ENCODE measurements at places on chromosomes 5 and 9.
A peak's percentile ranks its signal among the peaks of the same experiment; 100 is the strongest.

GRCh38 chr5:36607114-36607571, 737 bp downstream of the SLC1A3 start:
- no peak for DNase-seq

DNA sequence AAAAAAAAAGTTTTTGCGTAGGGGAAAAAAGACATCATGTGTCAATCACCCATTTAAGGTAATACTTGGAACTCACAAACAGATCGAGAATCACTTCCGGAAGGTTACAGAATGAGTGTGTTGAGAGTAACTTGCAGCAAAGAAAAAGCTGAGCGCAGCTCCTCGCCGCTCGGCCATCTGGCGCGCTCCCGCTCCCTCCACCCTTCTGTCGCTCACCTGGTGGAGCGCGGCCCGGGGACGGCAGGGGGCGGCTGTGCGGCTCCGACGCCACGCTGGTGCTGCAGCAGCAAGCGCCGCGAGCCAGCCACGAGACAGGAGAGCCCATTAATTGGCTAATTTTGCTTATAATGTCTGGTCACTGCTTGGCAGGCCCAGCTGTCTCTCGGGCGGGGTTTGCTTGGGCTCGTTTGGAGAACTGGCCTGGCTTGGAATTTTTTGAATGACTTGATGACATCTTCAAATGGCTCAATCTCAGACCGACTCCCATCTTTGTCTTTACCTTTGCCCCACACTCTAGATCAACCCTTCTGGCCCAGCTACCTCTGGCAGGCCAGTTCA, 601.8 kb downstream of the CCDC171 start:
- peak; percentile 67 for DNase-seq

DNA sequence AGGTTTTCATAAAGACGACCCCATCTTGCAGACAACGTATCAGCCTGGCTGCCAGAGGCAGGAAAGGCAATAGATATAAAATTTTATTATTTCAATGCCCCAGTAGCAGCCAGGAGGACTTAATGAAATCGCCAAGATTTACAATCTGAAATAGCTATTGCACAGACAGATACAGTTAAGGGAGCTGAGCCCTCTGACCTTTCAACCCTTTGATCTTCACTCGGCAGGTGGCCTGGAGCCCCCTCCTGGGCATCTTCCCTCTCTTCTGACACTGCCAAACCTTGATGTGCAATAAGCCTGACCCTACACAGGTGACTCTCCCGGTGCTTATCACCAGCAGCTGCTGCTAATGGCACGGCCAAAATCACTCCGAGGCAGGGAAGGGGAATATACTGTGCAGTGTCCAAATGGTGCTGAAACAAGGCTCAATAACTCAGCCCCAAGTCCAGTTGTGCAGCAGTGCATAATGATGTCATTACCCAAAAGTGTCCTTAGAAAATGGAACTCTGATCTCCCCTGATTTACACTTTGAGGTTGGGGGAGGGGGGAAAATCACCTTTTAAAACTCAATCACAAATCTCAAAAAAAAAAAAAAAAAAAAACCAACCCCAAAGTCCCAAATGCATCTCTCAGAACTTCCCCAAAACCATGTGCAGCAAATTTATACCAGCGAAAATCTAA, 242.0 kb downstream of the CRB2 start:
- DNase-seq: no peak

- no peak for DNase-seq
These were observed 500.2 kb upstream of the CDH6 start for GRCh38 chr5:30693326-30693725.

GRCh38 chr5:157390551-157391297, 69.3 kb upstream of the NIPAL4 start:
- peak; percentile 65 for DNase-seq

GRCh38 chr9:75699017-75699416, 191.5 kb upstream of the PCSK5 start:
- DNase-seq: no peak

GRCh38 chr9:70091572-70091971, 47.9 kb downstream of the MAMDC2 start:
- no peak for DNase-seq

DNA sequence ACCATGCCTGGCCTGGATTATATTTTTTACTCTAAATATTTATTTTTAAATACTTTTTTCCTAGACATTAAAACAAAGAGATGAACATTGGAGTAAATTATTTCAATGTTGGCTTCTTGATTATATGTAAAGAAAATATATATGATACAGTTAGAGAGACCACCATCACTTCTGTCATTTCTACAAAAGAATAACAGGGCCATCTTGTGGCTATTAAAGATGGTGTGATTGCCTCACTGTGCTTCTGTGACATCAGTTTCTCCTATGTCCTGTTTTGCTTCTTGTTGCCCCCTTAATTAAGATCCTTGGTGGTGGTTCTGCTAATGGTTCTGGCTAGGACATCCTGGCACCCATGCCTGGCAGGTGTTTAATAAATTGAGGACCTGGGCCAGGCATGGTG, 32.9 kb downstream of the NDFIP1 start:
- no peak for DNase-seq

DNA sequence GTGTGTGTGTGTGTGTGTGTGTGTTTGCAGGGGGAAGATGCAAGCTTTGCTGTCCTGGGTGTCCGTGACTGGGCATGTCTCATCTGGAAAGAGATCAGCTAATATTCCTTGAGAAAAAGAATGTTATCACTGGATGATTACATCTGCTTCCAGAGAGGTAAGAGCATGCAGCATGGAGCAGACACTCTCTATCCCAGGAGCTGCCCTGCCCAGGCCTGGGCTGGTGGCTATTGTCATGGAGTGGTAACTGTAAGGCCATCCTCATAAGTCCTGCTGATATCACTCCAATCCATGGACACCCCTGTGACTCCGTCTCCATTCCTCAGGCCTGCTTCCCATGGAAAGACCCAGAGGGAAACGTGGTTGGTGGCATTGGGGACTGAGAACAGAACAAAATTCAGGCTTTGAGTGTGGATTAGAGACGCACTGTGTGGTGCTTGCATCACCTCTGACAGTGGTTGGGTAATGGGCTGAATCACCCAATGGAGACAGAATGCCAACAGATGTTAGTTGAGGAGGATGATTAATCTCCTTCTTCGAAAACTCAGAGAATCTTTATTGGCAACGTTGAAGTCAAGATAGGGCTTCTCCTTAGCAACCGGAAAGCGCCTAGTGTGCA, 52.0 kb upstream of the KCNIP1 start:
- no peak for DNase-seq

- DNase-seq: no peak
These were observed 46.4 kb downstream of the S100Z start for GRCh38 chr5:76896196-76896595.

- DNase-seq: peak; percentile 32
These were observed 79.2 kb upstream of the ABCA1 start for GRCh38 chr9:105007143-105007542.

DNA sequence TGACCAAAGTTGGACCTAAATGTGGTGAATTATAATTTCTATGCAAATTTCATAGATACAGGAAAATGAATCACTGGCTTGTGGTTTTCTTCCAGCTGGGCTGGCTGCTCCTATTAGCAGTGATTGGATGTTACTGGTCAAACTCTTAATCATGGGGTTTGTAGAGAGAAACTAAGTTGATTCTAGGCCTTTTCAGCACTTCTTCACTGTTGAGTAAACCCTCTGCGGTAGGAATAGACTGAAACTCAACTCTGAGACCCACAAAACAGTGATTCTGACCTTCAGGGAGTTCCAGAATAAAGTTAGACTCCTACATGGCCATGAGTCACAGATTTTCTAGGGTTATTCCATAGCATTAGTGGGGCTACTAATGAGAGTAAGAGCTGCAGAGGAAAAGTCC, 47.9 kb upstream of the FKTN start:
- no peak for DNase-seq

DNA sequence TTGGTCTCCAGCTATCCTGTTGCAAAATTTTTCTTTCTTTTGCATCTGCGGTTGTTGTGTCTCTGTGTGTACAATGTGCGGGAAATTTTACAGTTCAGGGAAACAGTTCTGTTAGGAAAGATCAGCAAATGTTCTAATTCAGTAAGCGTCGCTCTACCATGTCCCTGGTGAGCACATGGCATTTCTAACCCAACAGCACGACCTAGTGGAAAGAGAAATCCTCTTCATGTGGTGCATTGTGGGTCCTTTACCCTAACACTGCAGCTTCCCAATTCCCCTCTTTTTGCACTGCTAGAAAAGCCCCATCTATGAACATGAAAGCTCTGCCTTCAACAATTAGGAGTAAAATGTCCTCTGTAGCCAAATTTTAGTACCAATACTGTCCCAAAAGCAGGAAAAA, 974.2 kb upstream of the CDH9 start:
- DNase-seq: no peak

DNA sequence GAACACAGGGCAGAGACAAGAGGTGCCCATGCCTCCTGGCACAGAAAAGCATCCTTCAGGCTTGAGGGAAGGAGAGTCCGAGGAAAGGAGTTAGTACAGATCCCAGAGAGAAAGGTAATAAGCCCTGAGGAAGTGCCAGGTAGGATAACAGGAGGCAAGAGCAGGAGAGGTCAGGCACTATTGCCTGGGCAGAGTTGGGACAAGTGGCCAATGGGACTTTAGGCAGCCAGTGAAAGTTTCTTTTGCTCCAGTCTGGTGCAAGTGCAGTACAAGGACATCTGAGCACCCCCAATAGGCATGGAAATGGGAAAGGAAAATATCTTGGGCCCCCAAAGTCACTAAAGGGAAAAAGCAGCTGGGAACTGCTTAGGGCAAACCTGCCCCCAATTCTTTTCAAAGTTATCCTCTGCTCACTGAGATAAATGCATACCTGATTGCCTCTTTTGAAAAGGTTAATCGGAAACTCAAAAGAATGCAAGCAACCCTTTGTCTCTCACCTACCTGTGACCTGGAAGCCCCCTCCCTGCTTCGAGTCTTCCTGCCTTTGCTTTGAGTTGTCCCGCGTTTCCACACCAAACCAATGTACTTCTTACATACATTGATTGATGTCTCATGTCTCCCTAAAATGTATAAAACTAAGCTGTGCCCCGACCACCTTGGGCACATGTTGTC, 46.5 kb downstream of the ELOVL7 start:
- no peak for DNase-seq

DNA sequence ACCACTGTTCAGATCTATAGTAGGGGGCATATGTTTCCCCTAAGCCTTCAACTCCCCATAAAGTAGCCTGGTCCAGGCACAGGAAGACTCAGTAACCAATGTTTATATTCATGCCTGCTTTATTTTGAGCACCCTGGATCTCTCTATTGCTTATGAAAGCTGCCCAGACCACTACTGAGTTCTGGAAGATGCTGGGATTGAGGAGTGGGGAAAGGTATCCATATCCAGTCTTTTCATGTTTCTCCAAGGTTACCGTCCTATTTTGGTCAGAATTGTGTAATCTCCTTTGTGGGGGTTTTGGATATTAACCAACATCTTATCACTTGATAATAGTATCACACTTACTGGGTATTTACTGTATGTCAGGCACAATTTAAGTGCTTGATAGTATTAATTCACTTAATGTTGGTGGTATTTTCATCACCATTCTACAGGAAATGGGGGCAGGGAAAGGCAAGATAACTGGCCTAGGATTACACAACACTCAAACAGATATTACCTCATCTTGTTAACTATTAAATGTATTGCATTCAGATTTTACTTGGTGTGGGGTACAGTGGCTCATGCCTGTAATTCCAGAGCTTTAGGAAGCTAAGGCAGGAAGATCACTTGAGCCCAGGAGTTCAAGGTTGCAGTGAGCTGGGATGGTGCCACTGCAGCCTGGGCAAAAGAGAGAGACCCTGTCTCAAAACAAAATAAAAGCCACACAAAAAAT, 36.3 kb downstream of the RUSC2 start:
- DNase-seq: no peak

DNA sequence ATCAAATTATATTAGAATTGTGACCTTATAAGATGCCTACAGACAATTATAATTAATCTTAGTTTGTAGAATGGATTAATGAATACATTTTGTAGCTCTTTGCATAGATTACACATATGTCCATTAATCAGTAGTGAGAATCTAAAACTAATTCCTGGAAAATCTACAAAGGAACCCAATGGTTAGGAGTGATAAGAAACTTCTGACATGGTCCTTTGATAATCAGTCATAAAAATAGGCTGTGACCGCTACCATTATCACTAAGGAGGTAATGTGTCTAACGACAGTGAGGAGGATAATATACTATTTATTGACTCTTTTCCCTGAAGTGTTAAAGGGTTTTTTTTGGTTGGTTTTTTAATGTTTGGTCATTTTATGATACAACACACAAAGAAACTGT, 46.6 kb downstream of the BNC2 start:
- no peak for DNase-seq

DNA sequence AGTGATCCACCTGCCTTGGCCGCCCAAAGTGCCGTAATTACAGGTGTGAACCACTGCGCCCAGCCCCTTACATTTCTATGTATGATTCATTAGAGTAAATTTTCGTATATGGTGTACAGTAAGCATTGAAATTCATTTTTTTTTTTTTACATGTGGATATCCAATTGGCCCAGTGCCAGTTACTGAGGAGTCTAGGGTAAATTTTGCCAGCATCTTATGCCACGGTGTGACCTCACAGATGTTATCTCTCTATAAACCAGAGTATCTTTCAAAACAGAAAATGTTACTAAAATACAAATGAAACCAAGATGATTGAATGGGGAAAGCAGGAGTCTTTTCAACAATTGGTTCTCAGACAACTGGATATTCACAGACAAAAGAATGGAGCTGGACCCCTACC, 64.7 kb downstream of the IPPK start:
- no peak for DNase-seq

- no peak for DNase-seq
These were observed 657.9 kb downstream of the ACTL7B start for GRCh38 chr9:108197899-108198298.

DNA sequence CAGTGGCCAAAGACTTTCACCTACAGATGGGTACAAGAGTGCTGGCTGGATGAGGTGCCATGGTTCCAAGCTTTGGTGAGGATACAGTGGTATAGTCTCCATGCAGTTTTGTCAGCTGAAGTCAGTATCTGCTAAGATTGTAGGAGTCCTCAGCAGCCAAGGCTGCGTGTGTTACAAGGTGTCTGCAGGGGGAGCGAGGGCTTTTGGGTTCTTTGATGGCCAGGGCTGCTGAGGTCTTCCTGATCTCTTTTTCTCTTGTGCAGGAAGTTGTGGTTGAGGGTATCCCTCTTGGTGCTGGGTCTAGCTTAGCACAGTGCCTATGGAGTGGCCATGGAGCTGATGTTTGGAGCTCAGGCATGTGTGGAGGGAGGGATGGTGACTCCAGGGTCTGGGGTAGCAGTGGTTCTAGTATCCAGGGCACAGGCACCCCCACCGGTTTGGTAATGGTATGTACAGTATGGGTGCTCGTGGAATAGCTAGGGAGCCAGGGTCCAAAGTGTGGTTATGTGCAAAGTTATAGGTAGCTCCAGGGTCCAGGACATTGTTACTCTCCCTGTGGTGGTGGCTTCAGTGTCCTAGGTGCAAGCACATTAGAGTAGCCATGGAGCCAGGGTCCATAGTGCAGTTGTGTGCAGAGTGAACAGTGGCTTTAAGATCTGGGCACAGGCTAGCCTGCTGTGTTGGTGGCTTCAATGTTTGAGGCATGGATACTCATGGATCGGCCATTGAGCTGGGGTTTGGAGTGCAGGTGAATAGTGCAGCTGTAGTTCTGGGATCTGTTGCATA, 36.7 kb downstream of the CNTLN start:
- DNase-seq: no peak

- DNase-seq: no peak
These were observed 146.8 kb downstream of the EBF1 start for GRCh38 chr5:158952951-158953350.
